ENCODE measurements at places on chromosomes 6 and 20. TPM values are rescaled to one million over a fixed set of nuclear protein-coding genes. Genes with fewer than 3 reads are reported as not detected.

Gene CST5
- 0.55 TPM for total RNA-seq

Gene UBD
- 1.1 TPM for total RNA-seq

Gene PLG
- total RNA-seq: not detected

Gene MACROD2
- 78.2 TPM for total RNA-seq

Gene WFDC5
- total RNA-seq: 1.3 TPM

Gene CRISP2
- total RNA-seq: not detected

Gene MYL9
- 410 TPM for total RNA-seq

Gene VWA7
- 3.4 TPM for total RNA-seq

Gene CCM2L
- total RNA-seq: 23.2 TPM

Gene CGA
- total RNA-seq: not detected

Gene WASF1
- 3.6 TPM for total RNA-seq

Gene B4GALT5
- 46.1 TPM for total RNA-seq

Gene COL11A2
- 1.2 TPM for total RNA-seq

Gene ANGPT4
- 0.81 TPM for total RNA-seq

Gene C6orf58
- not detected for total RNA-seq

Gene TBC1D7
- 18.1 TPM for total RNA-seq

Gene ECT2L
- total RNA-seq: not detected

Gene VSX1
- not detected for total RNA-seq

Gene TPX2
- total RNA-seq: 1.6 TPM

Gene HSPA1L
- 2.0 TPM for total RNA-seq

Gene PI16
- total RNA-seq: 3.4 TPM

Gene BANF2
- total RNA-seq: not detected

Gene HLA-DQA2
- 51.7 TPM for total RNA-seq

Gene CDK19
- 26.6 TPM for total RNA-seq

Gene FRS3
- total RNA-seq: 8.5 TPM

Gene OLIG3
- total RNA-seq: not detected

Gene CCDC170
- 0.55 TPM for total RNA-seq

Gene LHFPL5
- not detected for total RNA-seq

Gene TMC2
- total RNA-seq: 0.43 TPM

Gene OR10C1
- not detected for total RNA-seq

Gene SLPI
- 966 TPM for total RNA-seq

Gene BPI
- total RNA-seq: not detected

Gene GRM1
- total RNA-seq: 0.09 TPM

Gene LAMP5
- total RNA-seq: 0.49 TPM

Gene C2
- total RNA-seq: 282 TPM

Gene RCAN2
- total RNA-seq: 11.7 TPM

Gene SOX18
- total RNA-seq: 135 TPM
